Caki2 (cell line): ENCODE measurements at places on chromosomes 5 and 9.

DNA sequence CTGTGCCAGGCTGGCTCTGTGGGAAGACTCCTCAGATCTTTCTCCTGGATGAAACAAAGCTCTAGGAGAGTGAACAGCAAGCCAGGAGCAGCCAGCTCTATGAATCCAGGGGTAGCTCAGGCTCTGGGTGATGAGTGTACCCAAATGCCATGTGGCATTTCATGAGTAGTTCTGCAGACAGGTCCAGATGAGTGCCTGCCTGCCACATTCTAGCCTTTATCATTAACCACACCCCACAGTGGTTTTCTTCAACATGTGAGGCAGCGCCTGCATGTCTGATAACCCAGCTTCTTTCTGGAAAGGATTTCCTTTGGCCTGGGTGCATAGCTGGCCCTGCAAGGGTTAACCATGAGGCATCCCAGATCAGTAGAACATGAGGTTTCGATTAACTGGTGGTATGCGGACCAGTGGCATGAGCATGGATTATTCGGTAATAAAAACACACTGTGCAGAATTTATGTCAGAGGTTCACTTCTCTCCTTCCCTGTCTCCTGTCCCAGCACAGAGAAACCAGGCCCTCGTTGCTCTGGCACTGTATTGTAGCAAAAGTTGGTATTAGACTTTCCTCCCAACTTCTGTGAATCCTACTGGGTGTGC lies 381.9 kb upstream of the ZNF462 start:
- DNase-seq = no peak

GRCh38 chr5:150645070-150645700 lies 4.7 kb downstream of the SYNPO start:
- peak; percentile 80 for DNase-seq

DNA sequence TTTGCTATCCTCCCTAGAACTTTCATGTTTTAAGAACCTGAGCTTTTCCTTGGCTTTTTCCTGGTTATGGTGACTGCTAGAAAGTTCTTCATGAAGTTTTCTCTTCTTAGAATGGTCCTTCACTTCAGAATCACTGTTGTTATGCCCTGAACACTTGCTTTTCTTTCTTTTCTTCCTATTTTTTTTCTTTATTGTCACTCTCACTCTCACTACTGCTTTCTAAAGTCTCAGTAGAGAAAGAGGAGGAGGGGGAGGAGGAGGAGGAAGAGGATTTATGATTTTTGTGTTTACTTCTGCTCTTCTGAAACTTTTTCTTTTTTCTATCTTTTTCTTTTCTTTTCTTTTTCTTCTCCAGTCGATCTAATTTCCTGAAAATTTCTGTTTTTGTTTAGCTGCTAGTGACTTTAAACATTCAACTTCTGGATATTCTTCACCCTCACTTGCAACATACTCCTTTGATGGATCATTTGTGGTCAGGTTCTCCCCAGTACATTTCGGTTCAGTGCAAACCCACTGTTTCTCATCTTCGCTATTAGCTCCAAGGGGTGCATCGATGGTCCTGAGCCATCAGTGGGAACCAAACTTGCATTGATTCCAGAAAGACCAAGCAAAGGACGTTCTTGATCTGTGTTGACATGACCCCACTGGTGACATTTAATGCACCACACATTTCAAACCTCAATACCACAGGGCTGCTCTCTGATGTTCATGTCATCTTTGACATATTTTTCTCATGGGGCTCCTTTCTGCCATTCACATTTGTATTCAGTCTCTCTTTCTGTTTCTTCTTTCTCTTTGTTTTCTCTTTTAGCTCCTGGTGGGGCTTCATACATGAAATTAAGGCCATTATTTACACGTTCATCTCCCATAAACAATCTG lies 81.6 kb upstream of the HAND1 start:
- no peak for DNase-seq

GRCh38 chr5:78109891-78110324 lies 184.6 kb downstream of the AP3B1 start:
- no peak for DNase-seq

- no peak for DNase-seq
Measured at GRCh38 chr5:111968459-111968858, 211.5 kb upstream of the NREP start.

DNA sequence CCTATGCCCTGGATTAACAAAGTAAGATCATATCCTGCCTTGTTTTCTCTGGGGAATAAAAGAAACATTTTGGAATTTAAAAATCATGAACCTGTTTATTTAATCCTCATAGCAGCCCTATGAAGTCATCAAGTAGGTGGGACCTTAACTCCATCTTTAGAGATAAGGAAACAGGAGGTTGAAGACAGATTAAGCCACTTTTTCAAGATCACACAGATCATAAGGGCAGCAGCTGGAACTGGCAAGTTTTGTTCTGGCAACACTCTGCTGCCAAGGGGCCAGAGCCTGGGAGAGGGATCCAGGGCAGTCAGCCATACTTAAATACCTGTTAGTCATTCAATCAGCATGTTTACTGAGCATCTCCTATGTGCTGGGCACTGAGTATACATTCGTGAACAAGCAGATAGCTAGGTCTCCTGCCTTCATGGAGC lies 63.7 kb downstream of the SLC1A1 start:
- DNase-seq = peak; percentile 62

DNA sequence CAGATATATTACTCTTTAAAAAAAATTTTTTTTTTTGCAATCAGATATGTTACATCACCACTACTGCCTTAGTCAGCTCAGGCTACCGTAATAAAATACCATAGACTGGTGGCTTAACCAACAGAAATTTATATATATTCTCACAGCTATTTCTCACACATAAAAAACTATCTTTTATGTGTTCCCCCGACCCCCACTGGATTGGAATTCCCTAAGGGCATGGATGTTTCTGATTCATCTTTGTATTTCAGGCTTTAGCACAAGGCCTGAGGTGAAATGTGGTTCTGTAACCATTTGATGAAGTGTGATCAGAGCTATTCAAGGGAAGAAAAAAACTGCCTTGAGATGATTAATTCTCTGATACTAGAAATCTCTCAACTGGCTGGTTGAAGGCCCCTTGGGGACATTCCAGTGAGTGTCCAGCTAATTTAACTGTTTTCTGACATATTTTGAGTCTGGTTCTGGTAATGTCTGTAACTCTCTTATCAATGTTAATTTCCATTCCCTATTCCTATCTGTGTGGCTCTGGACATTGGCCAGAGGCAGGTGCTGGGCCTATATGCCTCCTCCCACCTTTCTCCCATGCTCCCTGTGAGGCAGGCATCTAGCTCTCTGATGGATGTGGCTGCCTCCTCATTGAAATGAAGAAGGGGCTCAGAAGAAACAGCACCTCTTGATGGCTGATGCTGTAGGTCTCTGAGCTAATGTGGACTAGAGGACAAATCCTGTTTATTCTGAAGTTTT lies 2.5 kb downstream of the CD14 start:
- no peak for DNase-seq

GRCh38 chr5:61854531-61854930 lies 451.5 kb upstream of the KIF2A start:
- no peak for DNase-seq

GRCh38 chr9:27125030-27125429 lies 16.0 kb downstream of the TEK start:
- peak; percentile 6 for DNase-seq

- no peak for DNase-seq
Measured at GRCh38 chr9:112601636-112602035, 115.0 kb downstream of the KIAA1958 start.

DNA sequence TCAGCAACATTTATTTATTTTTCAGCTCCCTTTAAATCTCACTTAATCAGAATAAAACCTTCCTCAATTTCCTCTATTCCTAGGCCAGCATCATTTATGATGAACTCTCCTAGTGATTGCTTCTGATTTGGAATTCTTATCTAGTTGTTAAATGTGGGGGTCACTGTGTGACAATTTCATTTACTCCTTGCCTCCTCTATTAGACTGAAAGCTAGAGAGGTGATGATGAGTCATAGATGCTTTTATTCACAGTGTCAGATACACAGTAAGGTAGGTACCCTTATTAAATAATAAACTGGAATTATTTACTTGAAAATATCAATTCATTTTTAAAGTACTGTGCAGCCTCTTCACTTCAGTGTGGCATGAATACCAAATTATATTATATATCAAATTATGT lies 960.6 kb downstream of the MAT2B start:
- DNase-seq = no peak

- DNase-seq = no peak
Measured at GRCh38 chr9:104009826-104010225, 84.3 kb upstream of the SMC2 start.
